ENCODE measurements at places on chromosomes 7 and 10.

DNA sequence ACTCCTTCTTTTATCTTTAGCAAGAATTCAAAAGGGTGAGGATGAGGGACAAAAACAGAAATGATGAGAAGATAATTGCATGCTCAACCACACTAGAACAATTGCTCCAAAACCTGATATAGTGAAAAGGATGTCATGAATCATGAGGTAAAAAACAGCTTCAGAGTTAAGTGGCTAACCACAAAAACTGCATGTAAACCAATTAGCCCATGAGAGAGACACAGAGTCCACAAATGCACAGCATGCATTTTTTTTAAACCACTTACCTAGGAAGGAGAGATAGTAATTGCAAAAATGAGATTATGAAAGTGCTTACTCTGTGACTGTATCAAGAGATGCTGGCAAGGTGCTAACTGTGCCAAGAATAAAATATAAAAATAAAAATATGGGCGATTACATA is 132.9 kb downstream of the MBL2 start:
- DNase-seq: peak; percentile 17
- no peak overlapping the region for H3K27ac ChIP-seq
- no peaks in the 10 kb centered on the region for H3K27me3 ChIP-seq
- no peaks in the 10 kb centered on the region for H3K36me3 ChIP-seq
- no peak overlapping the region for H3K4me3 ChIP-seq

DNA sequence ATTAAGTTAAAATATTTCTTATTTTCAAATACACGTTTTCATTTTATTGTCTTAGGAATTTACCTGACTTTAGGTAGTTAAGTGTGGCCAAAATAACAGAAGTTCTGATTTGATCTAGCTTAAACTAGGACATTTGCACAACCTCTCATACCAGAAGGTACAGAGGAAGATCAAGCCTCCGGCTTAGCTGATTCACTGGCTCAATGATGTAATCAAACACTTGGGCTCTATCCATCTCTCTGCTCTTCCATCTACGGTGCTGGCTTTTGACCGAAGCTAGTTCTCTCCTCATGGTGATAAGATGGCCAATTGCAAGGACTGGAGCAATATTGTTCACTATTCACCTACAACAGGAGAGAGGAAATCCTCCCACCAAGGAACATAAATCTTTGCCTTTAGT is 12.2 kb upstream of the HYCC1 start:
- DNase-seq: no peak
- H3K27me3 ChIP-seq: peaks cover 63% of the 10 kb centered on the region
- no peaks in the 10 kb centered on the region for H3K36me3 ChIP-seq
- no peak overlapping the region for H3K27ac ChIP-seq

GRCh38 chr7:103446049-103446520 is at the start of gene SLC26A5:
Gene SLC26A5, minus strand, starts transcription at chr7:103446207. Its CDS starts 24,693 bp downstream, at chr7:103421514.
- no peaks in the 10 kb centered on the region for H3K36me3 ChIP-seq
- peak; percentile 82 for DNase-seq
- H3K4me3 ChIP-seq: peak within 1 kb of the TSS; percentile 37
- H3K27ac ChIP-seq: no peak within 1 kb of the TSS
- H3K27me3 ChIP-seq: peaks cover 50% of the 10 kb centered on the region

DNA sequence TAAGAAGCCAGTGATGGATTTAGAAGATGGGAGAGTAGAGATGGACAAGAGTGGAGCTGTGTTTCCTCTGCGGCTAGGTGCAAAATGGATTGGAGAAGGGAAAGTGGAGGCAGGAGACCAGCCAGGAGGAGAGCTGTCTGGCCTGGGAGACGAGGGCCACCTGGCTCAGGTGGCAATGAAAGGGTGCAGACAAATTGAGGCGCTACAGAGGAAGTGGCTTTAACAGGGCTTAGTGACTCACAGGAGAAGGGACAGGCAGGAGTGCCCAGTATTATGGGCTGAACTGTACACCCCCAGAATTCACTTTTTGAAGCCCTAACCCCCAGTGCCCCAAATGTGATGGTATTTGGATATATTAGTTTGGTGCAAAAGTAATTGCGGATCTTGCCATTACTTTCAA is 65.6 kb upstream of the DUSP5 start:
- DNase-seq: no peak
- H3K4me3 ChIP-seq: no peak overlapping the region
- no peaks in the 10 kb centered on the region for H3K4me1 ChIP-seq
- no peak overlapping the region for H3K27ac ChIP-seq
- no peaks in the 10 kb centered on the region for H3K27me3 ChIP-seq

DNA sequence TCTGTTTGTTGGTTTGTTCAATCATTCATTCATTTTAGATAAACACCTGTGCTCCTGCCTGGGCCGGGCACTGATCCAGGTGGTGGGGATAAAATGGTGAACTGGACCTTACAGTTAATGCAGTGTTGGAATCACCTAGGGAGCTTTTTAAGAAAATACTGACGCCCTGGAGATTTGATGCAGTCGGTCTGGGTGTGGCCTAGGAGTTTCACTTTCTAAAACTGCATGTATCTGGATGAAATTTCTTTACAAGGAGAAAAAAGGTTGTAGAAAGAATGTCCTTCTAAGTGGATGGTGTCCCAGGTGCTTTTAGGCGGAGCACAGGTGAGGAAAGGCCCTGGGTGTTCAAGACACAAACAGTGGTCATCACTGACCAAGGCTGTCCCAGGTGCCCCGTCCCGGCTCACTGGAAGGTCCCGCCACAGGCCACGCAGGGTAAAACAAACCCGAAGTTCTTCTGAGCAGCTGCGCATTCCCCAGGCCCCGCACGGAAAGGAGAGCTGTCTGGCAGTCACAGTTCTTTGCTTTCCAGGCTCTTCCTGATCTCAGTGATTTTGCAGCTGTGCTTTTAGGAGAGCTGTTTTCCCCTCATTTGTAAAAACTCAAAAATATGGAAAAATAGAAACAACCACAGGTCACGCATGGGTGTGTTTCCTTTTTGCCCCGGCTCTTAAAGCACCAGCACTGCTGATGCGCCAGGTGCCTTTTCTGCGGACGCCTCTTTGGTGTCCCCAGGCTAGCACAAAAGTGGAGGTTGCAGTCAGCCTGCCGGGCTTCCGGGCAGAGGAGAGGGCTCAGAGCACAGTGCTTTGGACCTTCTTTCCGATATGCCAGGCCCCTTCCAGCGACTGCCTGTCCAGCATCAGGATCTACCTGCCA is 161.9 kb downstream of the GRK5 start:
- DNase-seq: no peak
- H3K4me1 ChIP-seq: peaks cover 15% of the 10 kb centered on the region
- H3K36me3 ChIP-seq: no peaks in the 10 kb centered on the region
- H3K27me3 ChIP-seq: no peaks in the 10 kb centered on the region
- no peak overlapping the region for H3K27ac ChIP-seq
- no peak overlapping the region for H3K4me3 ChIP-seq

DNA sequence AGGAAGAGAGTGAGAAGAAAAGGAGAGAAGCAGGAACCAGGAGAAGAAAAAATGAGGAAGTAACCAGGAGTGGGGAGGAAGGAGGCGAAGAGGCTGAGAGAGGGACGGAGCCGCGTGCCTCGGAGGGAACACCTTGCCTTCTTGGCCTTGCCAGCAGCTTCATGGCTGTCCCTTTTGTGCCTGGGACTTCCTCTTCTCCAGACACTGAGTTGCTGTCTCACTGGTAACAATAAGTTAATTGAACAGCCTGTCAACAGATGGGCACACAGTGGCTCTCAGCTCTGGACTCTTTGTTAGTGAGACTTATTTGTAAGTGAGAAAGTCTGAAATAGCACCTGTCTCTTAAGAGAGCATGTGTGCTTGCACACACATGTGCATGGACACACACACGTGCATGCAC is 83.2 kb downstream of the GATA3 start:
- no peak for DNase-seq
- H3K27me3 ChIP-seq: no peaks in the 10 kb centered on the region
- no peak overlapping the region for H3K4me3 ChIP-seq
- H3K36me3 ChIP-seq: no peaks in the 10 kb centered on the region
- peaks cover 3% of the 10 kb centered on the region for H3K4me1 ChIP-seq
- no peak overlapping the region for H3K27ac ChIP-seq

DNA sequence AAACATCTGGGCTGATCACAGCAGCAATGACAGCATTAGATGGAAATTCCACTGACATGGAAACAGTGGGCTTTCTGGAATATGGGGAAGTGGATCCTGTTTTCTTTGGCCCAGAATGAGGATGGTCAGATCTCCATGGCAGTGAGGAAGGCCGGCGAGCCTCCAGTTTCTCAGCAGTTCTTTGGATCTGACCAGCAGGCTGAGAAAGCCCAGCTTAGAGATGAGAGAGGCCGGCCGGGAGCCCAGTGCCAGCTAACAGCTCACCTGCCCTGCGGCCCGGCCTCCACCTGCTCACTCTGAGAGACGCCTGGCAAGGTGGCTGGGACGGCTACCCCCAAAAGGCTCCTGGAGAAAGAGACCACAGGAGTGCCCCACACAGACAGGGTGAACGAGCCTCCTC is 24.2 kb downstream of the GPER1 start:
- H3K36me3 ChIP-seq: no peaks in the 10 kb centered on the region
- no peaks in the 10 kb centered on the region for H3K4me1 ChIP-seq
- H3K4me3 ChIP-seq: no peak overlapping the region
- no peaks in the 10 kb centered on the region for H3K27me3 ChIP-seq
- no peak overlapping the region for H3K27ac ChIP-seq

- no peak for DNase-seq
- no peaks in the 10 kb centered on the region for H3K27me3 ChIP-seq
- H3K36me3 ChIP-seq: peaks cover 68% of the 10 kb centered on the region
- peaks cover 4% of the 10 kb centered on the region for H3K4me1 ChIP-seq
- H3K4me3 ChIP-seq: no peak overlapping the region
These were observed 153.6 kb downstream of the HDAC9 start for GRCh38 chr7:18648849-18649758.

DNA sequence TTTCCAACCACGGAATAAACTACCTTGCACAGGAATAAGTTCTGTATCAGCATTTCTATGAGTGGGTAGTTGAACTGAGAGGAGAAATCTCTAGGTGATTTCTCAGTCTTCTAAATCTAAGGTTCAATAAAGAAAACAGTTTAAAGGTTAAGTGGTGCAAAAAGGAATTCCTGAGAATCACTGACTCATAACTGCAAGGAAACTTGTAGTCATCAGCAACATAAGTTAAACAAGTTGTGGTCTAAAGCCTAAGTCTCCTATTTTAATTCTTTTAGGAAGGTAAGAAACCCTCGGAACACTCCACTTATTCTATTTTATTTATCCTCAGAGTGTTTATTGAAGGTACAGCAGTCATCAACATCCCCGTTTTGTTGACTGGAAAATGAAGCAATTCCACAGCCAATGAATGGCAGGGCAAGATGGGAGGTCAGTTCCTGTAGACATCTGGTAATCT is 92.4 kb upstream of the PIK3CG start:
- H3K27ac ChIP-seq: peak overlapping the region; percentile 11
- no peaks in the 10 kb centered on the region for H3K4me1 ChIP-seq
- DNase-seq: no peak

- H3K27ac ChIP-seq: no peak overlapping the region
- no peaks in the 10 kb centered on the region for H3K36me3 ChIP-seq
- H3K4me3 ChIP-seq: no peak overlapping the region
- no peaks in the 10 kb centered on the region for H3K4me1 ChIP-seq
- H3K27me3 ChIP-seq: peaks cover 24% of the 10 kb centered on the region
These were observed 5.3 kb downstream of the CAMK2B start for GRCh38 chr7:44320141-44320540.

DNA sequence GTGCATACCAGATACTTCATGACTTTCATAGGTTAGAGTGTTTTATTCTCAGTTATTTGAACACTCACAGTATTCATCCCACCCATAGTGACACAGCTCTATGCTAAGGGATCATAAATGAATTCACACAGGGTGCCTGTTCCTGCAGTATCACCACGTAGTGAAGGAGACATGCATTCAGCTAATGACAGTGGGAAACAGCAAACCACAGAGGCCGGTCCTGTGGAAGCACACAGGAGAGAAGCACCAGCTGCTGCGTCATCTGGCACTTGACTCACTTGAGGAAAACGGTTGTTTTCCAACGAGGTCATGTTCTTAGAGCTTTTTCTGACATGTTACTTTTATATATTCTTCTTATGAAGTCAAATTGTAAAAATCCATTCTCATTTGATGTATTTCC is 73.0 kb downstream of the UBE3C start:
- no peaks in the 10 kb centered on the region for H3K27me3 ChIP-seq
- DNase-seq: no peak
- no peak overlapping the region for H3K27ac ChIP-seq
- peaks cover 4% of the 10 kb centered on the region for H3K4me1 ChIP-seq

DNA sequence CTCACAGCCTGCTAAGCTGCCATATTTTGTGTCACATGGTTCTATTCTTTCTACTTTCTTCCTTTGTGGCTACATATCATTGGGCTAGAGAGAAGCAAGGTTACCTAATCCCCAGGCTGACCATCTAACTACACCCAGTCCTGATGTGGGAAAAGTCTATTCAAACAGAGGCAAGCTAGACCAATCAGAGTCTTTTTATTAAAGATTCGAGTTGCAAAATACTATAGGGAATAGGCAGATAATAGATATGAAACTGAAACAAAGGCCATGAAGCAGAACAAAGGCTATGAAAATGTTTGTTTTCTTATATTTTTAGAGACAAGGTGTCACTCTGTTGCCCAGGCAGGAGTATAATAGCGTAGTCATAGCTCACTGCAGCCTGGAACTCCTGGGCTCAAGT is 36.7 kb downstream of the MTERF1 start:
- no peaks in the 10 kb centered on the region for H3K27me3 ChIP-seq
- no peak overlapping the region for H3K27ac ChIP-seq
- H3K36me3 ChIP-seq: peaks cover 4% of the 10 kb centered on the region
- no peaks in the 10 kb centered on the region for H3K4me1 ChIP-seq

DNA sequence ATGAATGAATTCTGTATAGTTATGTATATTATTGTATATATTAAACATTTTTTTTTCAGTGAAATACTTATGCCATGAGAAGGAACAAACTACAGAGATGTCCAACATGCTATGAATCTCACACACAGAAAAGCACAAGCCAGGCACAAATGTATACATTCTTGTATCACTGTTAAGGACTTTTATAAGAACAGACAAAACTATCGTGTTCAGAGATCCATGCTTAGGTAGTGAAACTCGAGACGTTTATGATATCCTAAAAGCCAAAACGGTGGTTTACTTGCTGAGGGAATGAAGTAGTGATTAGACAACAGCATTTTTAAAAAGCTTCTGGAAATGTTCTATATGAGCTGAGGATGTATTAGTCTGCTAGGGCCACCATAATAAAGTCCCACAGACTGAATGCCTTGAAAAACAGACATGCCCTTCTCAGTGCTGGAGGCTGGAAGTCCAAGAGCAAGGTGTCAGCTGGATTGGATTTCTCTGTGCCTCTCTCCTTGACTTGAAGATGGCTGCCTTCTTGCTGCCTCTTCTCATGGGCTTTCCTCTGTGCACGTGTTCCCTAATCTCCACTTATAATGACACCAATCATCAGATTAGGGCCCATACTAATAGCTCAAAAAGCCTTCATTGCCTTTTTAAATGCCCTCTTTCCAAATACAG is 4.3 kb downstream of the MKI67 start:
- peaks cover 37% of the 10 kb centered on the region for H3K36me3 ChIP-seq
- DNase-seq: no peak
- no peaks in the 10 kb centered on the region for H3K27me3 ChIP-seq
- H3K27ac ChIP-seq: no peak overlapping the region
- H3K4me3 ChIP-seq: no peak overlapping the region
- peaks cover 14% of the 10 kb centered on the region for H3K4me1 ChIP-seq

- H3K27ac ChIP-seq: no peak overlapping the region
- peak; percentile 50 for DNase-seq
- no peaks in the 10 kb centered on the region for H3K36me3 ChIP-seq
- no peaks in the 10 kb centered on the region for H3K4me1 ChIP-seq
These were observed 72.7 kb upstream of the PRKG1 start for GRCh38 chr10:51001587-51001986.

All from SK-N-SH (cell line).